ENCODE measurements at places on chromosomes 11 and 22. TPM values are rescaled to one million over a fixed set of nuclear protein-coding genes. Genes with fewer than 3 reads are reported as not detected.

The PDGFD gene
- not detected for total RNA-seq

The NCAPD3 gene
- total RNA-seq, result 93.4 TPM

The CAPN5 gene
- total RNA-seq, result 2.2 TPM

The MOGAT2 gene
- total RNA-seq, result not detected

The IGSF22 gene
- 1.3 TPM for total RNA-seq

The OTOG gene
- total RNA-seq, result not detected

The TRPC6 gene
- total RNA-seq, result not detected

The KIAA1671 gene
- total RNA-seq, result 11.3 TPM

The NLRX1 gene
- 19.3 TPM for total RNA-seq

DNA sequence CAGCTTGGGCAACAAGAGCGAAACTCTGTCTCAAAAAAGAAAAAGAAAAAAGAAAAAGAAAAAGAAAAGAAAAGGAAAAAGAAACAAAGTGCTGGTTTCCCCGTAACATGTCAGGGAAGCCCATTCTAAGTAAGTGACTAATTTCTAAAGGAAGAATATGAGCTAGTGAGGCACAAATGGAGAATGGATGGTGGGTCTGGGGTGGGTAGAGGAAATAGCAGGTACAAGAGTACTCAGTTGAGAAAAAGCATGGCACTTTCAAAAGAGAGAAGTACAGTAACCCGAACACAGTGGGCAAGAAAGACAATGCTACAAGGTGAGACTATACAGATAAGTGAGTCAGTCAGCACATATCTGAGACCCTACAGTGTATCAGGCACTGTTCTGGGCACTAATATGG is 4.5 kb downstream of the MAJIN start:
- H3K27me3 ChIP-seq, result peaks cover 4% of the 10 kb centered on the region
- H3K27ac ChIP-seq, result peak overlapping the region; percentile 17
- no peak overlapping the region for H3K4me3 ChIP-seq
- no peak for DNase-seq

GRCh38 chr22:48576333-48577013 is 1251.2 kb downstream of the BRD1 start:
- peaks cover 33% of the 10 kb centered on the region for H3K27me3 ChIP-seq
- no peak overlapping the region for H3K27ac ChIP-seq
- no peaks in the 10 kb centered on the region for H3K36me3 ChIP-seq
- H3K4me1 ChIP-seq, result no peaks in the 10 kb centered on the region

GRCh38 chr22:23257889-23258825 is 77.8 kb downstream of the BCR start:
- no peak overlapping the region for H3K27ac ChIP-seq
- no peak for DNase-seq
- no peak overlapping the region for H3K4me3 ChIP-seq
- no peaks in the 10 kb centered on the region for H3K27me3 ChIP-seq

- H3K36me3 ChIP-seq, result no peaks in the 10 kb centered on the region
- DNase-seq, result no peak
- H3K4me3 ChIP-seq, result no peak overlapping the region
- H3K4me1 ChIP-seq, result no peaks in the 10 kb centered on the region
- peaks cover 4% of the 10 kb centered on the region for H3K27me3 ChIP-seq
Measured at GRCh38 chr11:77503006-77503405, 29.1 kb upstream of the PAK1 start.

- peaks cover 4% of the 10 kb centered on the region for H3K27me3 ChIP-seq
- no peak overlapping the region for H3K27ac ChIP-seq
- no peaks in the 10 kb centered on the region for H3K36me3 ChIP-seq
Measured at GRCh38 chr11:109037856-109038780, 373.2 kb downstream of the DDX10 start.

GRCh38 chr11:65896034-65896999 is 3.9 kb downstream of the FOSL1 start:
- no peak overlapping the region for H3K4me3 ChIP-seq
- no peak overlapping the region for H3K27ac ChIP-seq
- peaks cover 49% of the 10 kb centered on the region for H3K4me1 ChIP-seq

DNA sequence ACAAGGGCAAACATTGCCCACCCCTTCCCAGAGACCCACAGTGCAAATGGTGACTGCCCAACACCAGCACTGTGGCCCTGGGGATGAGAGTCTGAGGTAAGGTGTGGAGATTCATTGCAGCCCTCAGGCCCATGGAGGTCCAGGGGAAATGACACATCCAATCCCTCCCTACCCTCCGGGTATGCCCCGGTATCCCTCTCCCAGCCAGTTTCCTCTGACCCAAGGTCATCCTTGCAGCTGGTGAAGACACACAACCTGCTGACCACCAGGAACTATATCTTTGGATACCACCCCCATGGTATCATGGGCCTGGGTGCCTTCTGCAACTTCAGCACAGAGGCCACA is 18.9 kb upstream of the UVRAG start:
- no peak for DNase-seq
- no peak overlapping the region for H3K27ac ChIP-seq
- no peaks in the 10 kb centered on the region for H3K36me3 ChIP-seq
- H3K27me3 ChIP-seq, result no peaks in the 10 kb centered on the region
- H3K4me3 ChIP-seq, result no peak overlapping the region
- H3K4me1 ChIP-seq, result no peaks in the 10 kb centered on the region

GRCh38 chr11:74459584-74459983 is 7.8 kb downstream of the KCNE3 start:
- H3K4me3 ChIP-seq, result no peak overlapping the region
- H3K27me3 ChIP-seq, result peaks cover 4% of the 10 kb centered on the region
- H3K4me1 ChIP-seq, result no peaks in the 10 kb centered on the region
- no peak overlapping the region for H3K27ac ChIP-seq

GRCh38 chr11:42112866-42113265 is 653.4 kb upstream of the LRRC4C start:
- H3K27me3 ChIP-seq, result no peaks in the 10 kb centered on the region
- H3K36me3 ChIP-seq, result no peaks in the 10 kb centered on the region
- H3K4me1 ChIP-seq, result no peaks in the 10 kb centered on the region

- no peak overlapping the region for H3K4me3 ChIP-seq
- no peak overlapping the region for H3K27ac ChIP-seq
- H3K4me1 ChIP-seq, result no peaks in the 10 kb centered on the region
- no peaks in the 10 kb centered on the region for H3K36me3 ChIP-seq
Measured at GRCh38 chr11:20770414-20770946, 101.1 kb downstream of the NELL1 start.

DNA sequence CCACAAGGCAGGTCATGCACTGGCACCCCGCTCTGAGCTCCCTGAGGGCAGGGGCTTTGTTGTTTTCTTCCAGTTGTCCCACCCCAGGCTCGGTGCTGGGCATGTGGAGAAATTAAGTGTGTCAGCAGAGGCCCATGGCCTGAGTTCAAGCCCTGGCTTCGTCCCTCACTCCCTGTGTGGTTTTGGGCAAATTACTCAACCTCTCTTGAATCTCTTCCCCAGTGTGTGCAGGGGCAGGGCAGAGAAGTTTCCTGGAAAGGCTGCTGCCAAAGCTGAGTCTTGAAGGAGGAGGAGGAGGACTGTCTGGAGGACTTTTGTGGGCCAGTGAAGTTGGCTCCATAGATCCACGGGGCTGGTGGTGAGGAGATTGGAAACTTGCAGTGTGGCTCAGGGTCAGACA is 138.1 kb upstream of the E2F8 start:
- no peak overlapping the region for H3K4me3 ChIP-seq
- H3K36me3 ChIP-seq, result no peaks in the 10 kb centered on the region
- H3K27me3 ChIP-seq, result peaks cover 20% of the 10 kb centered on the region
- no peaks in the 10 kb centered on the region for H3K4me1 ChIP-seq
- DNase-seq, result no peak

GRCh38 chr11:6219359-6219758 is 14.0 kb downstream of the C11orf42 start:
- no peak for DNase-seq
- peaks cover 11% of the 10 kb centered on the region for H3K36me3 ChIP-seq
- no peaks in the 10 kb centered on the region for H3K27me3 ChIP-seq
- no peak overlapping the region for H3K27ac ChIP-seq
- H3K4me3 ChIP-seq, result no peak overlapping the region

GRCh38 chr11:30488304-30488998 is 97.7 kb downstream of the MPPED2 start:
- peaks cover 7% of the 10 kb centered on the region for H3K27me3 ChIP-seq
- H3K36me3 ChIP-seq, result no peaks in the 10 kb centered on the region
- no peaks in the 10 kb centered on the region for H3K4me1 ChIP-seq
- H3K27ac ChIP-seq, result no peak overlapping the region

DNA sequence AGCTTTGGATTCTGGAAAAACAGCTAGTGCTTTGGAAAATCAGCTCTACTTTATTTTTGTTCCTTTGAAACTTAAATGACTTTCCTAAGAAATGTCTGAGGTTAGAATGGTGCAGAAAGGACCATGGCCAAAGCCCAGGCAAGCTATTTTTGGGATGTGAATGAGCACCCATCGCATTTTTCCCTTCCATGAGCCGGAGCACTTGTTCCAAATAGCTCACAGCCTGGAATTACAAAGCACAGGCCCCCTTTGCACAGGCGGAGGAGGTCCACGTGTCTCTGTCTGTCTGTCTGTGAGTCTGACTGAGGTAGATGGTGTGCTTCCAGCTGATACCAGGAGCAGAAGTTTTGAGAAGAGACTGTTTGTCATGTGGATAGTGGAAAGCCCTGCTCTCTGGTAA is 50.7 kb downstream of the MICAL2 start:
- peaks cover 39% of the 10 kb centered on the region for H3K4me1 ChIP-seq
- H3K27me3 ChIP-seq, result no peaks in the 10 kb centered on the region
- peaks cover 15% of the 10 kb centered on the region for H3K36me3 ChIP-seq
- no peak for DNase-seq

DNA sequence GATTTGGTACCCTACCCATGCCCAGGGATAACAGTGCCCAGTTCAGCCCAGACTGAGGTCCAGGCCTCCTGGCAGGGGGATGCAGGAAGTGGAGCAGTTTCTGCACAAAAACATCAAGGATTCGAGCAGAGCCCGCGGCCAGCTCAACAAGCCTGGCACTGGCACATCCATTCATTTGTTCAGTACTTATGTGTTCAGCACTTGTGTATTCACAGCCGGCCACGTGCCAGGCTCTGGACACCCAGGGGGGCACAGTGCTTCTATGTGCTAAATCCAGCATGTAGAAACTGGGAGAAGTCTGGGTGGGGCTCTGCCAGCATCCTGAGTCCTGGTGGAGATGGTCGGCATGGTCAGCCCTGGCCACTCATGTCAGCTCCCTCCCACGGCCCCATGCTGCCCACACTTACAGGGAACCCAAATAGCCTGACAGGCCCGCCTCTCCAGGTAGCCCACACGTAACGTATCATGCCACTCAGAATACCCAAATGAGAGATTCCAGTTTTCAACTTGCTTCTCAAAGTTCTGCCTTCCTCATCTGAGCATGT is 28.5 kb downstream of the LINC01488 start:
- H3K27me3 ChIP-seq, result no peaks in the 10 kb centered on the region
- no peaks in the 10 kb centered on the region for H3K36me3 ChIP-seq
- no peak overlapping the region for H3K27ac ChIP-seq

- peaks cover 4% of the 10 kb centered on the region for H3K4me1 ChIP-seq
- no peak overlapping the region for H3K4me3 ChIP-seq
- H3K36me3 ChIP-seq, result no peaks in the 10 kb centered on the region
- H3K27ac ChIP-seq, result no peak overlapping the region
- no peak for DNase-seq
Measured at GRCh38 chr11:127733552-127733951, 733.0 kb upstream of the KIRREL3 start.
